Activated T-helper 17 cell treated with anti-CD3 and anti-CD28 coated beads, Interleukin-2, amount 50 U/mL, for 72 hours (primary cell): ENCODE measurements at places on chromosomes 7 and 10. TPM values are rescaled to one million over a fixed set of nuclear protein-coding genes. Genes with fewer than 3 reads are reported as not detected.

DNA sequence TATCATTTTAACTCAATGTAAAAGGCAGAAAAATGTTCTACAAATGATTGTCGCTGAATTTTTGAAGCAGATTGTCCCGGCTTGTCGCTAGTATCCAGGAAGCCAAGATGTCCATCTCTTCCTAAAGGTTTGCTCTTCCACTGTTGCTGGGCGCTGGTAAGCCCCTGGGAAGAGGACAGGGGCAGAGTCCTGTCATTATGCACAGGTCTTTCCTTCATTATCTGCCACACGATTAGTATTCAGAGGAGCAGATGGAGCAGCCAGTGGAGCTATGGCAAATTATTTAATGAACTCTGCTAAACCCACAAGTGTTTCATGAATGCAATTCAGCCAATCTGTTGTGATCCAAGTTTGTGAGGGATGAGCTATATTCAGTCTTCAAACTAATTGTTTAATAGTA is 499.1 kb upstream of the NRP1 start:
- no peak for ATAC-seq

GRCh38 chr7:5193880-5194279 is 3.8 kb downstream of the WIPI2 start:
- ATAC-seq: no peak

DNA sequence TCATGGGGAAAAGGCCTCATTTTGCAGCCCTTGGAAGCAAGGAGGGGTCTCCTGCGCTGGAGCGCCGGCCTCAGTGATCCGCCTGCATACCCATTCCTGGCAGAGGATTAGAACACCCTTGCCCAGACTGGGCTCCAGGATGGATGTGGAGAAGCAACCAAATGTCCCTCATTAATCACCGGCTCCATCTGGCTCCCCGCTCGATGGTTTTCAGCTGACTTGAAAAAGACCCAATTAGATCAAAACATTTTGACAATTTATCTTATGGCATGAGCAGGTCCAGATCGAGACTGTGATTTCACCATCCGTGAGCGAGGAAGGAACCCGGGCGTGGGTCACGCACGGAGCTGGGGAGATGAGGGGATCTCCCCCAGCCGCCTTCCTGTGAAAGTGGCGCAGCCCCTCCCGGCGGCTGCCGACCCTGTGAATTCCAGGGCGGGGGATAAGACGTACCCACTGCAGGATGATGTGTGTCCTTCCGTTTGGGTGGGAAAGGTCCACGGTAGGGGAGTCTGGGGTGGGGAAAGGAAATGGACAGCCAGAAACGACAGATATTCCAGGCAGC is 141.6 kb downstream of the EMX2 start:
- no peak for ATAC-seq

GRCh38 chr7:86995052-86995725 is 64.3 kb downstream of the ELAPOR2 start:
- ATAC-seq: no peak

The OPN1SW gene
- not detected for total RNA-seq
